NCI-H1105 (cell line): ENCODE measurements at places on chromosomes 7 and 10.

DNA sequence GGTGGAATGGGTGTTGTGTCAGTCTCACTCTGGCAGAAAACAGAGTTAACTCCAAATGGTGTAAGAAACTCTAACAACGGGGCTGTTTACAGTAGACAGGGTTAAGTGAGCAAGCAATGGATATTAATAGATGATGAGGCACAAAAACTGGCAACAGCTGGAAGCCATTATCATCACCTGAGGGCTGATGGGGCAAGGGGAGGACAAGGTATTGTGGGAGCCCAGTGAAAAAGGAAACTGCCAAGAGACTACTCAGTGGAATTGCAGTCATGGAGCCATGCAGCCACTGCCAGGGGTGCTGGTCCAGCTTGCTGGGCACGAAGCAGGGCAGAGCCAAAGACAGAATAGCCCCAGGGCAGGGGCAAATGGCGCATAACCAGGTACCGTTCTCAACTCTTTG is 260.7 kb downstream of the BICC1 start:
- DNase-seq: no peak

GRCh38 chr7:115549910-115550309 is 480.7 kb downstream of the TFEC start:
- DNase-seq: no peak

DNA sequence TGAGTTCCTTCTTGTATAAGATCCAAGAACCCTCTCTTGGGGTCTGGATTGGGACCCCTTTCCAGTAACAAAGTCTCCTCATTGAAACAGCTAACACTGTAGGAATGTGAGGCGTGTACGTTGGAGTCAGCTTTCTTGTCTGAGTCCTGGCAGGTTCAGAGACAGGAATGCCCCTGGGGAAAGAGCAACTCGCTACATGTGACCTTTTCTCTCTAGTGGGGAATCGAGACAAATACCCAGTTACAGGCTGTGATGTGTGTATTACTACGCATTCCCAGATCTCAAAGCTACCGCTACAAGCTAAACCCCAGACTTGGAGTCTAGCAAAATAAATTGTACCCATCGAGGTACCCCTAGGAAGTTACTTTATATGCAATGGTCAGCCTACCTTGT is 85.6 kb upstream of the FRMD4A start:
- no peak for DNase-seq

- no peak for DNase-seq
These were observed 636.2 kb upstream of the LRRN3 start for GRCh38 chr7:110454713-110455112.

DNA sequence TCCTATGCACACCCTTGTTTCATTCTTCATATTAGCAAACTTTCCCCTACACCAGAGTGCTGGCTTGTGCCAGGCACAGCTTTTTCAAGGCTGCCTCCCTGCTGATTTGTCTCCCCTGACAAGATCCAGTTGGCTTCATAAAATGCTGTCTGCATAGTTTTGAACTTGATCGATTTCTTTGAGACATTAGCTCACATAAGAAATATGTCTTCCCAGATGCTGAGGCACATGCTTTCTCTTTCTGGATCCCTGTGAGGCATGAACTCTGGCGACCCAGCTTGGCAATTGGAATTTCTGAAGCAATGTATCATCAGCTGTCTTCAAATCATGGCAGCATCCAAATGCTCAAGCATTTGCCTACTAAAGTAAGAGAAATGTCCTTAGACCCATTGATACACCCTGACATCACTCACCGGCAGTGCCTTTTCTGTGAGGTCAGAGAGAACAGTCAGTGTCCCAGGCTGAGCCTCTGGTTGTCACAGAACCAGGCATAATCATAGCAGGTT is 616.4 kb upstream of the GHITM start:
- DNase-seq: no peak

- DNase-seq: no peak
These were observed 16.9 kb downstream of the CUTC start for GRCh38 chr10:99748823-99749451.

DNA sequence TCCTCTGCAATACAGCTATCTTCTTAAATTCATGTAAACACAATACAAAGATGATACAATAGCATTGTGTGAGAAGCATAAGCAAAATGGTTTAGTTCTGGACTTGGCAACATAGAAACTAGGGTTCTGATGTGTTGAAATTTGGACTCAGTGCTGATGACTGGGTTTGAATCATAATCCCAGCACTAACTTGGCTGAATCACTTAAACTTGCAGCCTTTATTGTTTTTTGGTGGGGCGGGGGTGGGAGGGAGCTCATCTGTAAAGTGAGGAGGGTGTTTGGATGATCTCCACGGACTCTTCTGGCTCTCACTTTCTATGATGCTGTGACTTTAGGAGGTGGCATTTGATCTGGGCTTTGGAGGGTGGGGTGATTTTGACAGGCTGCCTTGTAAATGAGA is 158.2 kb downstream of the WNT2 start:
- DNase-seq: no peak

DNA sequence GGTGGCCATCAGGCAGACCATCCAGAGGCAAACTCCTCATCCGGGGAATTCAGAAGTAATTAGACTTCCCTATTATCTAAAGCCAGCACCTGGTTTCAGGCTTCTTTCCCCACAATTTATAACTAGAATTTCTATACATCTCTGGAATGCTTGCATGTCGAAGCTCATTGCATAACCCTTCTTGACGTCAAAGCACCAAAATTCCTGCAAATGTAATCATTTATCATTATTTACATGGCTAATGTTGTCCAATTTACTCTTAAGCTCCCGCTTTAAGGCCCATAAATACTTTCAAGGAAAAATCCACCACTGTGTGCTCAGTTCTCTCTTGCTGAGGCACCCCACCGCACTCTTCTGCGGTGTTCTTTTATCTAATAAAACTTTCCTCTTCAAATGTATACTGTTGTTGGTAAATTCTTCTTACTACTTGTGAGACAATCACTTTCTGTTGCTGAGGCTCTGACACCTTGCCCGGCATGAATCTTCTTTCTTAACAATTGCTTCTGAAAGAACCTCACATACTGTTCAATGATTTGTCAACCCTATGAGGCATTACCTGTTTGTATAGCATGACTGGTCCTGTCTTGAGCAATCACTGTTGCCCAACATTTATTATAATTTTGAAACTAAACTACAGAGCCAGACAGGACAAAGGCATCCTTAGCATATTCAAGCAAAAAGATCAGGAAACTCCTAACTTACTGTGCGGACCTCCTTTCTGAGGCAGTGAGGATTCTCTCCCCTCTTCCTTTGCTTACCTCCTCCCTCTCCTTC is 17.4 kb upstream of the GPR141 start:
- DNase-seq: no peak

DNA sequence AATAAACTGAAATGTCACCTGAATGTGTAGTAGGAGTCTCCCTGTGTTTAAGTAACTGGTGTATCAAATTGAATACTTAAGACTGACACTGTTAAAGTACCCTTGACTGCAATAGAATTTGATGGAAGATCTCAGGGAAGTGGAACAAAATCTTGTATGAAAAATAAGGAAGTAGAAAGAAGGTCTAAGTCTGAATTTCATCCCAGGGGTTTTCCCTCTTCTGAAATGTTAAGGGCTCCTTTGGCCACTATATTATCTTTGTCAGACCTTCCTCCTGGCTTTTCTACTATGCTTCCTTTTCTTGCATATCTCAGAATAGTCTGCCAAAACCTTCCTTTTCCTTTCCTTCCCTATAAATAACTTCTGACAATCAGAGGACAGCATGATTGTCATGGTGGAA is 59.6 kb downstream of the BLNK start:
- no peak for DNase-seq

DNA sequence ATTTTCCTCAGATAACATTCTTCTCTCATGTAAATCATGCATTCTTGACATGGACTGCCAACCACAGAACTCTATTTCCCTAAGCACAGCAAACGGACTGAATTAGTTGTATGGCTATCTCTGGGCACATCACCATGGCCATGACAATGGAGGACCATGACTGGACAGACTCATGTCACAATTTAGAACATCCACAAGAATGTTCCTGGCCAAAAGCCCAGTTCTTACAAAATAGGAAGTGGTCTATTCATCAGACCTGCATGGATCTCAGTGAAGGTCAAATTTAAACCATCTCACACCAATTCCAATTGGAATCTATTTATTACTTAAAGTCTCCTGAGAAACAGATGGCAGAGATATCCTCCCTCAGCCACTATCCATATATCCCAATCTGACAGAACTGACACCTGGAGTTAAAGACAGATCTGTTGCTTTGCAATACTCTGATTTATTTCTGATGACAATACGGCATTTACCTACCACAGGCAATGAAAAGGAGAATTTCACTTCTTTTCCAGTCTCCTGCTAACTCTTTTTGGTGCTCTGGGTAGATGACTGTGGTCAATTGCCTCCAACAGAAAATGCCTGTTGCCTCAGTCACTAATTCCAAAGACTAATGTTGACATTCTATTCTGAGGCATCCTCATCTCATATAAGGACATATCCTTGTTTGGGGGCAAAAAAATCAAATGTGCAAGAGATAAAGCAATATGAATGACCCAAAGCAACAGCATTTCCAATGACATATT is 254.8 kb downstream of the HTR7 start:
- no peak for DNase-seq

- no peak for DNase-seq
These were observed 884 bp upstream of the PRF1 start for GRCh38 chr10:70603449-70603801.

- no peak for DNase-seq
These were observed 40.2 kb downstream of the CUL1 start for GRCh38 chr7:148738737-148739535.

GRCh38 chr10:75466001-75466400 is 34.6 kb downstream of the LRMDA start:
- no peak for DNase-seq

- no peak for DNase-seq
These were observed 8.2 kb upstream of the C1GALT1 start for GRCh38 chr7:7173956-7174632.
